ENCODE measurements at places on chromosomes 16 and 17. TPM values are rescaled to one million over a fixed set of nuclear protein-coding genes. Genes with fewer than 3 reads are reported as not detected.
A peak's percentile ranks its signal among the peaks of the same experiment; 100 is the strongest.

- H3K36me3 ChIP-seq: peaks cover 13% of the 10 kb centered on the region
- H3K4me3 ChIP-seq: no peak overlapping the region
- H3K4me1 ChIP-seq: no peaks in the 10 kb centered on the region
- peak; percentile 70 for DNase-seq
Observed at GRCh38 chr17:32461853-32462617, 17.7 kb downstream of the PSMD11 start.

- H3K27ac ChIP-seq: no peak overlapping the region
- H3K4me3 ChIP-seq: no peak overlapping the region
- no peaks in the 10 kb centered on the region for H3K36me3 ChIP-seq
- no peaks in the 10 kb centered on the region for H3K4me1 ChIP-seq
Observed at GRCh38 chr17:72516772-72517399, 396.1 kb downstream of the SOX9 start.

GRCh38 chr17:7177954-7178477, 1.2 kb downstream of the ASGR1 start:
- DNase-seq: no peak
- H3K4me1 ChIP-seq: peaks cover 11% of the 10 kb centered on the region
- peak overlapping the region; percentile 32 for H3K4me3 ChIP-seq

- peaks cover 4% of the 10 kb centered on the region for H3K4me1 ChIP-seq
- H3K27me3 ChIP-seq: no peaks in the 10 kb centered on the region
- no peak overlapping the region for H3K27ac ChIP-seq
- H3K36me3 ChIP-seq: no peaks in the 10 kb centered on the region
- H3K4me3 ChIP-seq: no peak overlapping the region
Observed at GRCh38 chr16:75420987-75421819, 12.1 kb downstream of the CFDP1 start.

- no peaks in the 10 kb centered on the region for H3K27me3 ChIP-seq
- H3K27ac ChIP-seq: no peak overlapping the region
- DNase-seq: no peak
- no peak overlapping the region for H3K4me3 ChIP-seq
Observed at GRCh38 chr16:24036614-24037013, 200.8 kb downstream of the PRKCB start.

DNA sequence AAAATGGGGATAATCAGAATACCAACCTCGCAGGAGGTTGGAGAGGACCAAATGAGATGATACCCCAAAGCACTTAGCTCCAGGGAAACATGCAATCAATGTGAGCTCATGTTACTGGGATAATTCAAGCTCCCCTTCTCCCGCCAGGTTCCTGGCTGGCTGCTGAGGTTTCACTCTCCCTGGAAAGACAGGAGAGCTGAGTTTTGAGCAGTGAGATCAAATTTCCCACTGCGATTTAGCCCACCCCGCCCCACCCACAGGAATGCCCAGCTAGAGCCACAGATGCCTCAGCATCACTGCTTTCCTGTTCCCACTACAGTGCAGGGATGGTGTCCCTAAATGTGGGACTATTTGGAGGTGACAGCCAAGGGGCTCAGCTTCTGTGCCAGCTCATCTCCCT, 56.7 kb downstream of the ZNF423 start:
- H3K27ac ChIP-seq: no peak overlapping the region
- H3K36me3 ChIP-seq: no peaks in the 10 kb centered on the region
- H3K4me1 ChIP-seq: no peaks in the 10 kb centered on the region
- no peak for DNase-seq
- H3K4me3 ChIP-seq: no peak overlapping the region
- H3K27me3 ChIP-seq: peaks cover 19% of the 10 kb centered on the region

- H3K4me3 ChIP-seq: no peak overlapping the region
- peaks cover 40% of the 10 kb centered on the region for H3K4me1 ChIP-seq
- no peak overlapping the region for H3K27ac ChIP-seq
- H3K27me3 ChIP-seq: no peaks in the 10 kb centered on the region
- no peaks in the 10 kb centered on the region for H3K36me3 ChIP-seq
- DNase-seq: no peak
Observed at GRCh38 chr16:4369007-4369733, 2.5 kb upstream of the VASN start.

- H3K4me3 ChIP-seq: no peak overlapping the region
- H3K27me3 ChIP-seq: peaks cover 2% of the 10 kb centered on the region
- peak; percentile 2 for DNase-seq
- no peaks in the 10 kb centered on the region for H3K4me1 ChIP-seq
Observed at GRCh38 chr16:68752602-68753001, 15.5 kb downstream of the CDH1 start.

- H3K4me1 ChIP-seq: peaks cover 22% of the 10 kb centered on the region
- DNase-seq: no peak
- H3K27ac ChIP-seq: no peak overlapping the region
- H3K4me3 ChIP-seq: no peak overlapping the region
- H3K27me3 ChIP-seq: no peaks in the 10 kb centered on the region
Observed at GRCh38 chr16:74865922-74866598, 91.4 kb upstream of the FA2H start.

DNA sequence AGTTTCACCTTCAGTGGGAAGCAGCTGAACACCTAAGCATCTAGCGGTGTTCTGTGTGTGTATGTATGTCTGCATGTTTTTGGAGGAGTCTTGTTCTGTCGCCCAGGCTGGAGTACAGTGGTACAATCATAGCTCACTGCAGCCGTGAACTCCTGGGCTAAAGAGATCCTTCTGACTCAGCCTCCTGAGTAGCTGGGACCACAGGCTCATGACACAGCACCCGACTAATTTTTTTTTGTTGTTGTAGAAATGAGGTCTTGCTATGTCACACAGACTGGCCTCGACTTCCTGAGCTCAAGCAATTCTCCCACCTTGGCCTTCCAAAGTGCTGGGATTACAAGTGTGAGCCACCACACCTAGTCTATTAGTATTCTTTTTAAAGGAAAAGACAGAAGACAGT, 30.2 kb upstream of the FAAP100 start:
- no peak overlapping the region for H3K4me3 ChIP-seq
- no peak overlapping the region for H3K27ac ChIP-seq
- H3K4me1 ChIP-seq: no peaks in the 10 kb centered on the region
- H3K27me3 ChIP-seq: no peaks in the 10 kb centered on the region
- no peak for DNase-seq

GRCh38 chr16:85376292-85377095, 236.6 kb upstream of the GSE1 start:
- no peak overlapping the region for H3K4me3 ChIP-seq
- H3K36me3 ChIP-seq: no peaks in the 10 kb centered on the region
- DNase-seq: no peak

- peak; percentile 58 for DNase-seq
- peaks cover 31% of the 10 kb centered on the region for H3K4me1 ChIP-seq
- H3K27me3 ChIP-seq: no peaks in the 10 kb centered on the region
- peak overlapping the region; percentile 69 for H3K27ac ChIP-seq
Observed at GRCh38 chr16:4624827-4625559, 367 bp downstream of the MGRN1 start.

DNA sequence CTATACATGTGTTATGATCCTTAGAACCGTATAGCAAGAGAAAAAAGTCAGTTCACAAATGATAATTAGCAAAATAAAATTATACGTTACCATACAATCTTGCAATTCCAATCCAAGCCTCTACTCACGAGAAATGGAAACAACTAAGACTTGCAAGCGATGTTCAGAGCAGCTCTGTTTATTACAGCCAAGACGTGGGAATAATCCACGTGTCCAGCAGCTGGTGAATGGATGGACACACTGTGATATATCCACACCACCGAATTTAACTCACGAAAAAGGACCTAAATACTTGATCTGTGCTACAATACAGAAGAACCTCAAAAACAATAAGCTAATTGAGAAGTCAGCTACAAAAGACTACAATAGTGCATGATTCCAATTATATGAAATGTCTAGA, 88.1 kb downstream of the ADCY9 start:
- H3K36me3 ChIP-seq: no peaks in the 10 kb centered on the region
- H3K4me1 ChIP-seq: no peaks in the 10 kb centered on the region

GRCh38 chr16:80788027-80788426, 16.4 kb downstream of the CDYL2 start:
- H3K27me3 ChIP-seq: no peaks in the 10 kb centered on the region
- H3K27ac ChIP-seq: no peak overlapping the region
- DNase-seq: no peak
- H3K4me3 ChIP-seq: no peak overlapping the region

DNA sequence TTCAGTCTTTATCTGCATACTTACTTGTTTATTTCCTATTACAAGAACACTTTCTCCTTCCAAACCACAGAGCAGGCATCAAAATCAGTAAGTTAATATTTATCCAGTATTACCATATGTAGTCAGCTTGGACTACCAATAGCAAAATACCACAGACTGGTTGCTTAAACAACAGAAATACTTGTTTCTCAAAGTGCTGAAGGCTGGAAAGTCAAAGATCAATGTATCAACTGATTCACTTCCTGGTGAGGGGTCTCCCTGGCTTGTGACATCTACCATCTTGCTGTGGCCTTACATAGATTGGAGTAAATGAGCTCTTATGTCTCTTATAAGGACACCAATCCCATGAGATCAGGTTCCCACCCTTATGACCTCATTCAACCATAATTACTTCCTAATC, 2.6 kb downstream of the STXBP4 start:
- H3K4me3 ChIP-seq: no peak overlapping the region
- peaks cover 21% of the 10 kb centered on the region for H3K4me1 ChIP-seq
- H3K27me3 ChIP-seq: no peaks in the 10 kb centered on the region
- no peak overlapping the region for H3K27ac ChIP-seq
- peaks cover 4% of the 10 kb centered on the region for H3K36me3 ChIP-seq

GRCh38 chr16:75745823-75746222, 19.5 kb upstream of the CPHXL start:
- no peaks in the 10 kb centered on the region for H3K36me3 ChIP-seq
- H3K27ac ChIP-seq: no peak overlapping the region
- no peak overlapping the region for H3K4me3 ChIP-seq
- no peaks in the 10 kb centered on the region for H3K27me3 ChIP-seq
- DNase-seq: no peak

GRCh38 chr17:75673487-75673886, 6.3 kb downstream of the SAP30BP start:
- no peak overlapping the region for H3K27ac ChIP-seq
- no peak overlapping the region for H3K4me3 ChIP-seq

The FOXC2 gene
- total RNA-seq: not detected

The SEZ6 gene
- total RNA-seq: 1.6 TPM

The PYY gene
- total RNA-seq: not detected

The GRIN2C gene
- not detected for total RNA-seq

The PLA2G10 gene
- 0.29 TPM for total RNA-seq

The NKD1 gene
- total RNA-seq: 15.8 TPM

The ST3GAL2 gene
- 30.2 TPM for total RNA-seq

The KIF2B gene
- not detected for total RNA-seq

The ITGAD gene
- 0.22 TPM for total RNA-seq

The ZDHHC1 gene
- total RNA-seq: 0.85 TPM

The COPZ2 gene
- total RNA-seq: 1.2 TPM

All from T-cell (primary cell).